ENCODE measurements at places on chromosomes 11 and 22.
A peak's percentile ranks its signal among the peaks of the same experiment; 100 is the strongest.

- DNase-seq = no peak
Measured at GRCh38 chr11:86664930-86665329, 7.5 kb downstream of the ME3 start.

DNA sequence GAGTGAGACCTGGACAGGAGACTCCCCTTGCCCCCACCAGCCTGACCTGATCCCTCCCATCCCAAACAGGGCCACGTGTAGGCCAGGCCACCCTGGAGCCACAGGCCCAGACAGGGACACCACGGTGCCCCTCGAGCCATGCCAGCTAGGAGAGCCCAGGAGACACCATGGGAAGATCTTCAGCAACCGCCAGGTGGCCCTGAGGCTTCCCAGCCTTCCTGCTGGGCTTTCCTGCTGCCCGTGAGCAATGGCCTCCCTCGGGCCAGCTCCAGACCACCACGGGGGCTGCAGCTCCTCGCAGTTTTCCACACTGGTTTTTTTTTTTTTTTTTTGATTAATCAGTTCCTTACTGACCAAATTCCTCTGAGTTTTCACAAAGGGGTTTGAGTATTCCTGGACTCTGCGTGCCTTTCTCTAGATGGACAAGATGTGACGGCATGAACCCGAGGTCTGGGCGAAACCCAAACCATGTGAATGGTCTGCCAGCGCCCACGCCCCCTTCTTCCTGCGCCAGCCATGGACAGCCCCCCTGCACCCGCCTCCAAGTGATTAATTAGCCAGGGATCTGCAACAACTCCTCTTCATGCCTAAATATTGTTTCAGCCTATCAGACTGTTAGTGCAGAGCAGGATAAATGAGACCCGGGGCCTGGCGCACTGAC lies 40.9 kb downstream of the TBX1 start:
- DNase-seq = no peak

GRCh38 chr22:17234144-17234623 lies 14.9 kb upstream of the ADA2 start:
- no peak for DNase-seq

- DNase-seq = no peak
Measured at GRCh38 chr11:101583251-101584128, at the start of gene TRPC6. TRPC6 (minus strand) TSS chr11:101584007; CDS start chr11:101583503, 504 bp downstream.

- DNase-seq = no peak
Measured at GRCh38 chr11:45458269-45458668, 172.1 kb upstream of the SYT13 start.

DNA sequence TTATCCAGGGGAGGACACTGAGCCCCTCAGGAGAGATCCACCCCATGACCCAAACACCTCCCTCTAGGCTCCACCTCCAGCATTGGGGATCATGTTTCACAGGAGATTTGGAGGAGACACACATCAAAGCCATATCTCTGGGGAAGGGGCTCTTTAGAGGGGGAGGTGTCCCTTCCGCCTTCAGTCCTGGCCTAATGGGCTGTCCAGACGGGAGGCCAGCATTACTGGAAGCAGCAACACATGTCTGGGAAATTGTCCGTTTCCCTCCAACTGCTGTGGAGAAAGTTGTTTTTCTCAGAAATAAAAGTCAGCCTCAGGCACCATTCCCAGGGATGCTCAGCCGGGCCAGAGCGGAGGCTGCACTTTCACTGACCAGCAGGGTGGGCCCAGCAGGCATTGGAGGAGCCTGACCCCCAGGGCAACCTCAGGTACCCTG lies 9.5 kb downstream of the CACNA1I start:
- DNase-seq = no peak

GRCh38 chr22:30390974-30391691 lies 3.9 kb upstream of the RNF215 start:
- peak; percentile 58 for DNase-seq

GRCh38 chr11:91295591-91295990 lies 929.0 kb upstream of the FAT3 start:
- no peak for DNase-seq

DNA sequence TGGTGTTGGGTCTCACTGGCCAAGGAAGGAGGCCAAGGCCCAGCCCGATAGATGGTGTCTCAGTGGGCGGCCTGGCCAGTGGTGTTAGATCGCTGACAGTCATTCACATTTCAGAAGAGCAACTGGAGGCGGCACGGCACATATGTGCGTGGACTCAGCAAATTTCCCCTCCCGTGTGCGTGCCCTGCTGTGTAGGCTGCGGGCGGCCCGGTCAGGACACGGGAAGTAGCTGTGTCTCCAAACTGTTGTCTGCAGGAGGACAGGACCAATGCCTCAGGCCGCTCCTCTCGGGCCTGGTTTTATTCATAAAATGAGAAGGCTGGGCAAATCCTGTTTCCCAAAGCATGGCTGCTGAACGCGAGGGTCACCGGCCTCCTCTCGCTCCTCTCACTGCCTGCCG lies 711.7 kb downstream of the BRD1 start:
- no peak for DNase-seq

- DNase-seq = no peak
Measured at GRCh38 chr22:47372111-47372581, 609.7 kb downstream of the TBC1D22A start.

- no peak for DNase-seq
Measured at GRCh38 chr22:43798492-43798891, 13.6 kb downstream of the EFCAB6 start.

DNA sequence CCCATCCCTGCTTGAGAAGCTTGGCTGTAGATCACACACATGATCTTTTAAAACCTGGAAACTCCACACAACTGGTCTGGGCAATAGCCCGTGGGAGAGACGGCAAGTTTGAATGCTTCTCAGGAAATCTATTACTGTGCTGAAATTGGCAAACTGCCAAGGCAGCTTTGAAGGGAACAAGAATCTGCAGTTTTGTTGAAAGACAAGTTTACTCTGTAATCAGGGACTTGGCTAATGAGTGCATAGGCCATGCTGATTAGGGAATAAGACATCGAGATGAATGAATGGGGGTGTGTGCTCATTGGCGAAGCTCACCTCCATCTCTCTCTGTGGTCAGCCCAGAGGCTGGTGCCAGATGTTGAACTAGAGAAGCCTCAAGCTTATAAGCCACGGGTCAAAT lies 218.8 kb downstream of the HIPK3 start:
- peak; percentile 43 for DNase-seq

DNA sequence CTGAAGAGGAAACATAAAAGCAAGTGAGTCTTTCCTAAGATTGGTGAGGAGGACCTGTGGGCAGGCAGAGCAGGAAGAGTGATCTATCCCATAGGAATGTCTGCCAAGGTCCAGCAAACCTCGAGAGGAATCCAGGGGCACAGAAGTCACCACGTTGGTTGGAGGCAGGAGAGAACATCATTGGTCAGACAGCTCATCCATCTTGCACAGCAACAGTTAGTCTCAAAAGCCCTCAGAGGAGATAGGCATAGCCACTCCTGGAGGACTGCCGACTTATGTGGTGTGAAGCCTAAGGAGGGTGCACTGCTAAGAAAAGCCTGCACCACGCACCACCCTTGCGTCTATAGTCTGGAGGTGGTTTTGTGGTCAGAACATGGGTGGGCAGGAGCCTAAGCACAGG lies 109.1 kb downstream of the RASSF10 start:
- DNase-seq = peak; percentile 99

- no peak for DNase-seq
Measured at GRCh38 chr11:13303668-13304649, 26.4 kb downstream of the BMAL1 start.

DNA sequence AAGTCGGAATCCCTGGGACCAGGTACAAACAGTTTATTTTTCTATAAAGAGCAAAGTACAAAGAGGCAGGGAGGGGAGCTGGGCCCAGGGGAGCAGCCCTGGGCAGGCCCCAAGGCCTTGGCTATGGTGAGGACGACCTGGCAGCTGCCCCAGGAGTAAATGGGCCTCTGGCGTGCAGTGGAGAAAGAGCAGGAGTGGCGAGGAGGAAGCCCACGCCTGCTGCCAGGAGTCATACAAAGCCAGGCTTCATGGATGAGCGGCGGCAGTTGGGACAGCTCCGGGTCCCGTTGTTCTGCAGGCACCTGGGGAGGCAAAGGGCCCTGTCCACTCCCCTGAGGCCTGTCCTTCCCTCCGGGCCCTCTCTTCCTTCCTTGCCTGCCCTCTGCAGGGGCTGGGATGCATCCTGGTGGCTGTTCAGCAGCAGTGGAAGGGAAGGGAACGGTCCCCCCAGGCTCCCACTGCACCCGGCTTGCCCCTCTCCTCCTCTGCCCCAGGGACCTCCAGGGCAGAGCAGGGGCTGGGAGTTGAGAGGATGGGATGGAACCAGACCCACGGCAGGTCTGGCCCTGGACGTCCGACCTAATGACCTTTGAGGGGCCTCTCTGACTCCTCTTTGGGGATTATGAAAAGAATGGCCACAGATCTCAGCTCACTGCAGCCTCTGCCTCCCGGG lies 11.1 kb downstream of the RAPSN start:
- no peak for DNase-seq

DNA sequence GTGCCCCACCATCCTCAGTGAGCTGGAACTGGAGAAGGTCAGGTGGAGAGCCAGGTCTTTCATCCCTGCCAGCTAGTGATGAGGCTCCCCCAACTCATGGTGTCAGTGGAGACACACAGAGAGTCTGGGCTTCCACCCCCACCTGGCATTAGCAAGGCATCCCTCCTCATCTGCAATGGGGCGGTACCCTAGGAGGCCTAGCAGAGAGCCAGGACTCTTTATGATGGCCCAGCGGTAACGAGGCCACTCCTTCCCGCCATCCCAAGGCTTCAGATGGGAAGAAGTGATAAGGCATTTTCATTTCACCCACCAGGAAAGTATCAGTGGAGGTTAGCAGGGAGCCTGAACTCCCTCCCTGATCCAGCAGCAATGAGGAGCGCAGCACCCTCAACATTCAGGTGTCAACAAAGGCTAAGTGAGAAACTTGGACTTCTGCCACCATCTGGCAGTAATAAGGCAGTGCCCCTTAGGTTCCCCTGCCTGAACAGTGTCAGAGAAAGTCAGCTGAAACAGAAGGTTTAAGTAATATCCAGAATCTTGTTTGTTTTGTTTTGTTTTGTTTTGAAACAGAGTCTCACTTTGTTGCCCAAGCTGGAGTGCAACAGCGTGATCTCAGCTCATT lies 40.5 kb upstream of the FBLN1 start:
- no peak for DNase-seq

GRCh38 chr11:78189851-78190250 lies 1.1 kb downstream of the USP35 start:
- no peak for DNase-seq

DNA sequence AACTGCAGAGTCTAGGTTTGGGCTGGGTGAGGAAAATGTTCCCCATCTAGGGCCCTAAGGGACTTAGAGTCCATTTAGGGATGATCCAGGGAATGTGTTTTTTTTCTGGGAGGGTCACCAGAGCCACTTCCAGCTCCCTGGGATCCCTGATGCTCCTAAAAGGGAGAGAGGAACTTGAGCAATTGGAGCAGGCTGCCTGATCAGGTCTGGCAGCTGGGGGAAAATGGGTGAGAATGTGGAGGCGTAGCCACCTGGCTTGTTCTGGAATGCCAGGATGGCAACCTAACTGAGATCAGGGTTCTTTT lies 1.2 kb downstream of the PGAP2 start:
- no peak for DNase-seq

DNA sequence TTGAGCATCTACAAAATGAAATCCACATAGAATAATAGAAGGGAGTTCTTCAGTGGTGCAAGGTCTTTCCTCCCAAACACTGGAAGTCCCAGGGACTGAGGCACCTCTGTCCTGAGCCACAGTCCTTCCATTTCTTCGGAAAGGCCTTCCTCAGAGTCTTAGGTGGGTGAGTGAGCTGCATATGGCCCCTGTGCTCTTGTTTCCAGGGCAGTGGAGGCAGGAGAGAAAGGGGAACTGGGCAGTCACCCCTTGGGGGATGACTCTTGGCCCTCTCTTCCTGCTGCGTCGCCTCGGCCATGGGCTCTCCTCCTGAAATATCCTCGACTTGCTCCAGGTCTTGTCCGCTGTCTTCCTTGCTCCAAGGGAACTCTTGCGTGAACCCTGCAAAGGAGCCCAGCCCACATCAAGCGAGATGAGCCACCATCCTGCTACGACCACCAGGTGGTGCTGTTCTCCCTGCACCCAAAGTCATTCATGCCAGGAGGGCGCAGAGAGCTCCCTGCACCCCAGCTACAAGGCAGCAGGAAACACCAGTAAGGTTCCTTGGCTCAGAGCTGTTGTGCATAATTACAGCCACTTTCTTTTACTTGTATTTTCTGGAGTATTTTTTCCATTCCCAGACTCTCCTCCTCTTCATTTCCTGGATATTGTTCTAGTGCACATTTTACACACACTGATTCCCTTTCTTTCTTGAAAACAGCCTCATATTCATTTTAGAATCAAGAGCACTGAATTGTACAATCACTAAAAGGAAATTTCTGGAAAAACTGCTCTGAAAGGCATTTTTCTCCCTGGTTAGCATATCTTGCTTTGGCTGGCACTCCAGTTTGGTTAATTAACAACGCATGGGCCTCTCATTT lies 397.8 kb downstream of the OPCML start:
- no peak for DNase-seq

DNA sequence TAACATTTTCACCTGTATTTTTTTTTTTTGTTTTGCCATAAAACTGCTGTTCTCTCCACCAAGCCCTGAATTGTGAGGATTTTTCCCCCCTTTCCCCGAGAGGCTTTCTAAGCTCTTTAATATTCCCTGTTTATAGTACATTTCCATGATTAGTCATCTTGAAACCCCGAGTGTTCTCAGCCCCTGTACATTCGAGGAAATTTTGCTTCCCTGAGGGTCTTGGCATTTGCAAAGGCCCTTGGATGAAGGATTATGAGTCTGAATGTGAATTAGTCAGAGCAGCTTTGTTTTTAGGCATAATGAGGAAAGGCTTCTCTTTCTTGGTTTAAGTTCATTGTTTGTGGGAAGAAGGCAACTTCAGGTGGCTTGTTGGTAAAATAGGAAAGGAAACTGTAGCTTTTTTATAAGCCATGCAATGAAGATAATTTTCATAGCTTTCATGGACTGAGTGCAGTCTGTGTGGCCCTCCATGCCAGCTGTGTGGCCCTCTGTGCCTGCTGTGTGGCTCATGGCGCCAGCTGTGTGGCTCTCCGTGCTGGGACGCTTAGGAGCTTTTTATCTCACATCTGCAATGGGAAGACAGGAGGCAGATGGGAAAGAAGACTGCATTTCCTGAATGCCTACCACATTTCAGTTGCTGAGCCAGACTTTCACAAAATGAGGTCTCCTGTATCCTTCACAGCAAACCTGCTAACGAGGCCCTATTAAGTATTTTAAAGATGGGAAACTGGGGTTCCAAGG lies 129.0 kb downstream of the TEAD1 start:
- peak; percentile 43 for DNase-seq

- DNase-seq = peak; percentile 36
Measured at GRCh38 chr11:129825380-129825779, 9.7 kb downstream of the TMEM45B start.

- no peak for DNase-seq
Measured at GRCh38 chr22:49527611-49528419, 299.9 kb downstream of the BRD1 start.

- DNase-seq = no peak
Measured at GRCh38 chr11:104704146-104704830, 194.0 kb downstream of the CASP12 start.

DNA sequence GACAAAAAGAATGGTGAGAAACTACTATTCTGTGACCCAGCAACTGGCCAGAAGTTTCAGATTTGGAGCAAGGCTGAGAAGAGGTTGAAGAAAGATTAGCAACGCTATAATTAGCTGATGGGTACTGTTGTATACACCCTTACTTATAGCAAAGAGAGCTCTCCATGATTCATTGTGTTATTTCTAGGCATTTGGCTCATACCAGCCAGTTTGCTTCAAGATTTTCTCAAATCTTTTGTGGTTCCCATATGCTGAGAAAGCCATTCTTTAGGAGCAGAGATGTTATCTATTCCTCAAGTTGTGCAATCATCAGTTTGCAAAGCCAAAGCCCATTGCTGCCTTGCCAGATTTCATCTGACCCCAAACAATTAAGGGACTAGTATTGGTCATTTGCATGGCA lies 179.4 kb downstream of the ETS1 start:
- no peak for DNase-seq
